ENCODE measurements at places on chromosomes 4 and X. TPM values are rescaled to one million over a fixed set of nuclear protein-coding genes. Genes with fewer than 3 reads are reported as not detected.

The CHRDL1 gene
- 0.08 TPM for total RNA-seq

The NPFFR2 gene
- not detected for total RNA-seq

The FAT4 gene
- 1.0 TPM for total RNA-seq

The RNF4 gene
- 50.1 TPM for total RNA-seq

The DKK2 gene
- 4.4 TPM for total RNA-seq

The KCND1 gene
- total RNA-seq = 0.13 TPM

The JCHAIN gene
- total RNA-seq = not detected

The N4BP2 gene
- 6.5 TPM for total RNA-seq

The MMAA gene
- 4.2 TPM for total RNA-seq

The ZNF141 gene
- 20.8 TPM for total RNA-seq

DNA sequence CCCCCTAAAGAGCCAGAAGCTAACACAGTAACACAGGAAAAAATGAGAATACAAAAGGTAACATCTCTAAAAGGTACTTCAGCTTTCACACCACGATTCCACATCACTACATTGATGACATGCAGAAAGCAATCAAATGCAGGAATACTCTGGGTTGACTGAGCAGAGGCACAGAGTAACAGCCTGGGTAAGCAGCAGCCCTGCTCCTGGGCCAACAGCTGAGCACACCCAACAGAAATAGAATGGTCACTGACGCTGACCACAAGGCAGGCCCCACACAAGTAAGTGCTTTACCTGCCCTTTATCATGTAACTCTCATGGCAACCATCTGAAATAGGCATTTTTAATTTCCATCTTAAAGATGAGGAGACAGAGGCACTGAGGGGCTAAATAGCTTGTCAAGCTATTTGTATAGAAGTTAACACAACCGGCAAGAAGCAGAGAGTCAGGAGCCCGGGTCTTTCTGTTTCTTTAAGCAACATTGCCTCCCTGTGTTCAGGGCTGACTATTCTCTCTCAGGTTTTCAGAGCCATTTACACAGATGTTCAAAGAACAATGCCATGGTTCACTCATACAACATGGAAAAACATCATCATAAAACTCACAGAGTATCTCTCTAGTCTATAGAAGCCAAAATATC lies 168.9 kb downstream of the ZNF674 start:
- peak; percentile 54 for DNase-seq

DNA sequence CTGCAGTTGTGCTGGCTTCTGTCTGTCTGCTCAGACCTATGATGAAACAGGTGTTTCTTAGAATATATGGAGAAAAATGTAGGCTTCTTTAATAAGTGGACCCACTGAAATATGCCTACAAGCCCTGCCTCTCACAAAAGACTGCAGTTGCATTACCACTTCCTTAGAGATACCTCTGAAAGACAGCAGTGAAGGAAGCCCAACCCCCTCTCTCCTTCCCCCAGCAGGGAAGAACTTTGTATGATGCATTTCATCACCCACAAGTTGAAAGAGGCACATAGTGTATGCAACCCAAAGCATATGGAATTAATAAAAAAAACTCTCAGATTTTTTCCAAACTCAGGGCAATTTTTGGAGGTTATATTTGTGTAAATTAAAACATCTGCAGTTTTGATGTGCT lies 916.7 kb downstream of the TECRL start:
- DNase-seq = no peak

DNA sequence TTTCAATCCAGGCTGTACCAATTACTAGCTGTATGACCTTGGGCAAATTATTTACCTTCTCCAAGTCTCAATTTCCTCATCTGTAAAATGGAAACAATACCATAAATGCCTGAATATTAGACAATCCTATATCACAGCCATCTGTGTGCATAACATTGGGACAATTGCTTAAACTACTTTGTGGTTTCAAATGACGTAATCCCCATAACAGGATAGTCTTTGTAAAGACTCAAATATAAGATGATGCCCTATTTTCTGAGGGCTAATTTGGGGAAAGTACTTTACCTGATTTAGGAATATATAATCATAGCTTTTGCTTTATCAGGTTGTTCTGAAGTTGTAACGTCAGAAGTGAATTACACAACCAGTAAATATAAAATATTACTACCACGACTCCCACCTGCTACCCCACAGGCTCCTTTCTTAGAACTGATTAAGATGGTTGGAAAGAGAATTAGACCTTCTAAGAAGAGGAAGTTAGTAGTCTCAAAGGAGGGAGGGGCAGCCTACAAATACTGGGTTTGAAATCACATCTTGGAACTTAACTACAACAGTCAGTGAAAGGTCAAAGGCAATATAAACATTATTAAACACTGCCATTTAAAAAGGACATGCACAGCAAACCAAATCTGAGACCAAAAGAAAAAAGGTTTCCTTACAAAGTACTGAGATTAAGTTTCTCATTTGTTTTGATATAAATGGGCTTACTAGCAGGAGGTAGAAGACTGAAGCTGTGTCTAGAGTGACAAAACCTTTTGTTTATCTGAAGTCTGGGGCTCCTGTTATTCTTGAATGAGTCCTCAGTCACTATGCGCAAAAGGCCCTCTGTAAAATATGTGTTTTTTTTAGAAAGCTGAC lies 215.0 kb downstream of the SCFD2 start:
- DNase-seq = no peak

GRCh38 chr4:21454831-21455230 lies 493.7 kb downstream of the KCNIP4 start:
- DNase-seq = no peak

GRCh38 chrX:30787012-30787411 lies 102.0 kb downstream of the TAB3 start:
- DNase-seq = no peak

DNA sequence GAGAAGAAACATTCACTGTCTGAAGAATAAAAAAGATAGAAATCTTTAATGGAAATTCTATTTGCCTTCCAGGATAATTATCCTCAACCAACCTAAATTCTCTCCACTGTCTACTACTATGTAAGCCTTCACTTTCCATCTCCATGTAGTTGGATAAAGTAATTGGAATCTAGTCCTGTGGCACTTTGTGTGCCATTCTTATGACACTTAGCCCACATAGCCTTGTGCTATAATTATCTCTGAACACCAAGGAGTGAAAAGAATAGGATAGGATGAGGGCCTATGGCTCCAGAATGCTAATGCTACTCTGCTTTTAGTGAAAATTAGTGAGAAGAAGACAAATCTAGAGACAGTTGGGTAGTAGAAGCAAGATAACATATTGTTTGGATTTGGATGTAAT lies 20.2 kb downstream of the PRSS48 start:
- DNase-seq = no peak

DNA sequence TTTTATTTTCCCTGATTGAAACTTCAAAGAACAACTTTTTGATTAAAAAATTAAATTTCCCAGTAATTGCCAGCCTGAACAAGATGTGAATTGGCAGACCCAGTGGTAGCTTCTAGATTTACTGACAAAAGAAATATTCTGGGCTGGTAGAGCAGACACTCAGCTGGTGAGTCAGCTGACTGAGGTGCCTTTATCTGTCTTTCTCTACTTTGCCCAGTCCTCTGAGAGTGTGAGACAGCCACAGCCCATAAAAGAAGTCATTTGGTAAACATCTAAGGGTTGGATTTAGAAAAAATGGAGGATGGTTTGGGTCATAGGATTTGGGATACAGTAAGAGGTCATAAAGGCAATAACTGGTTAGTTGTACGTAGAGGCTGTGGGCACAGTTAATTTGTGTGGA lies 54.5 kb downstream of the CCSER1 start:
- DNase-seq = peak; percentile 41

- DNase-seq = no peak
These were observed 8.8 kb upstream of the BMP2K start for GRCh38 chr4:78767350-78767749.

GRCh38 chr4:123522646-123523045 lies 126.1 kb downstream of the SPRY1 start:
- DNase-seq = no peak

- DNase-seq = no peak
These were observed 300.2 kb downstream of the GPM6A start for GRCh38 chr4:175511861-175512260.

DNA sequence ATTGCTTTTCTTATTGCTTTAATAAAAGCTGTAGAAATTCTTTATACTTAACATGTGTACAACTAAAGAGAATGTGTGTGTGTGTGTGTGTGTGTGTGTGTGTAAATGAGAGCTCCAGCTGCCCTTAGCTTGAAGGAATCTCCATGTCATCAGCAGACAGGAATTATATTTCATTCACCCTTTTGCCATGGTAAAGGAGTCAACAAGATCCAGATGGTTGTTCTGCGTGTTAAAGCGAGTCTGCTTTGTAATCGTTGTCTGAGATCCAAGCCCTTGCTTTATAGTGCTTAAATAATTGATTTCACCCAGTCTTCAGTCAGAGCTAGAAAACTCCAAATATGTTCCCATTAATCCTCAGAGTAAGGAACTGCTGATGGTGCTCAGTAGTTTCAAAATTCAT lies 285.5 kb downstream of the PDGFC start:
- DNase-seq = no peak

GRCh38 chr4:113433116-113433515 lies 328.4 kb downstream of the CAMK2D start:
- DNase-seq = no peak

DNA sequence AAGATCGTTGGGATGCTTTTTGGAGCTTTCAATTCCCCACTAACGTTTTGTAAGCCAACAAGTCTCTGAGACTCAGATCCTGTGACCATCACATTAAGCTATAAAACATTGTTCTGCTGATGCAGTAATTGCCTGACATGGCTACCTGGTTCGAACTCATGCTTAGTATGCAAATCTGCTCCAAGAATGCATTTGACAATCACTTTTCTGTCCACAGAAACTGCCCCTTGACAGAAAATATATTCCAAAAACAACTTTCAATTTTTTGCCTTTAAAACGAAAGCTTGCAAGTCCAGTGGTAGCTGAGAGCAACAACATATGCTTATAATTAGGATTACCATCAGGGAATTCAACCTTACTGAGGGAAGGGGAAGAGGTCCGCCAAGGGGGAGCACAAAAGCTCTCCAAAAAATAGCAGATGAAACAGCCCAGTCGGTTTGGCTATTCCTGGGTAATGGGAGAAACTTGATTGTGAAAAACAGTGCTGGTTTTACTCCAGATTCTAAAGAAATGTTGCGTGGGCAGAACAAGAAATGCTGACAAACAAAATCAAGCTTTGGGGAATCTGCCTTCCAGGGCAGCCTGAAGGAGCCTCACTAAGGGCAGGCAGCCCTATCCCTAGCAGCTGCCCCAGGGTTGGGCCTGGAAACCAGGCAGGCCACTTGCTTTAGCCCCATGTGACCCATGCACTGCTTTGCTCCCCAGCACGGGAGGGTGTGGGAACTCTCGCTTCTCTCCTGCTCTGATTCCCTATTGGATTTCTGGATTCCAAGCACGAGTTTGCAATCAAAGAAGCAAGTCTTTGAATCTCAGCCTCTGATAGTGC lies 160.7 kb upstream of the LDB2 start:
- DNase-seq = no peak

DNA sequence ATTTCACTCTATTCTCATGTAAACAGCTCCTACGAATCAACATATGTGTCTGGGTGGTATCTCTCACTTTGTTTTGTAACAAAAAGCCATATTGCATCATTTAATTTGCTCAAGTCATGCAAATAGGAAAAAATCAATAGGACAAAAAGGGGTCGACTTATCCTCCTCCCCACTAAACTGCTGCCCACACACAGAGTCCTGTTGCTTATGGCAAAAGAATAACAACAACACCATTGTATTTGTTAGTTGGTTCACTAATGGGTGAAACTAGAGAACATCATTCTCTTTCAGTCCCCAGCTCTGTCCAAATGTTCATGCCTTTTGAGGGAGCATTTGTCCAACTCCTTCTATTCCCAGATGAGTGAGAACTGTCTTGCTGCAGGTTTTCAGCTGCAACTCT lies 2.1 kb downstream of the HHIP start:
- DNase-seq = peak; percentile 10

DNA sequence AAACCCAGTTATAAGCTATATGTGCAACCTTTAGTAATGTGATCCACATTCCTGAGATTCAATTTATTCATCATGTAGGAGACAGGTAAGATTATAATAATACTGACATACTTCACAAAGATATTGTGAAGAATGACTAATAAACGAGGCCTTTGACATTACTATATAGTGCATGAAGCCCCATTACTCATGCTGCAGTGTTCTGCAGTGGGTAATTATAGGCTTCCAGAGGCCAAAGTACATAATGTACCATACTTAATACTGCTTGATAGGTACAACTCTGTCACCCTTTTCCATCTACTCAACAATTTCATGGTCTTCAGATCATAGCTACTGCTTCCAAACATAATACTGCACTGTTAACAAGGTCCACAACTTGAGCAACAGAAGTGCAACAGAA lies 68.9 kb downstream of the COL25A1 start:
- DNase-seq = no peak

DNA sequence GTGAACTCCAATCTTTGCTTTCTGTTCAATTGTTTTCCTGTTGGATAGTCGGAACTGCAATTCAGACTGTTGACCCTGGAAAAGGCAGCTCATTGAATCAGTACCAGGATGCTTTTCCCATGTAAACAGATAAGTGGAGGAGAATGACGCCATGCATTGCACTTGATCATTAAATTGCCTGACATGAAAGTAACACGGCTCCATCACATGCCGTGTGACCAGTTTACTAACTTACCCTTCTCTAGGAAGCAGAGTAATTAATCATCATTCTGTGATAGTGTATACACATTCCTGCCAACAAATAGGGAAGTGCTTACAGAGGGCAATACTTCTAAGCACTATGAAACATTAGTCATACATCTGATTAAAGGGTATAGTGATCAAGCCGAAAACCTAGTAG lies 101.4 kb downstream of the PPARGC1A start:
- peak; percentile 70 for DNase-seq

GRCh38 chr4:36123906-36124305 lies 120.4 kb downstream of the ARAP2 start:
- DNase-seq = no peak

DNA sequence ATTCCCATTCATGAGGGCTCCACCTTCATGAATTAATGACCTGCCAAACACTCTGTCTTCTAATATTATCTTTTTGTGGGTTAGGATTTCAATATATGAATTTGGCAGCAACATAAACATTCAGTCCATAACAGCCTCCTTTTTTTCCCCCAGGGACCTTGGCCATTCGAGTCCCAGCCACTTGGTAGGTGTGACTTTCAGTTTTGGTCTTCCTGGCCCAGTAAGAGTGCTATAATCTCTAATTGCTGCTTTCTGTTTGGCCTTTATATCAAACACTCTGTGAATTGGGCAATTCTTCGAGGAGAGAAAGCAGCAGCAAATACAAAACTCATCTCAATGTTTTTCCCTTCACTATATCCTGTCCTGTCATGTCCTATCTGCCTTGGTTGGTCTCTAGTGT lies 12.4 kb upstream of the RADX start:
- no peak for DNase-seq

DNA sequence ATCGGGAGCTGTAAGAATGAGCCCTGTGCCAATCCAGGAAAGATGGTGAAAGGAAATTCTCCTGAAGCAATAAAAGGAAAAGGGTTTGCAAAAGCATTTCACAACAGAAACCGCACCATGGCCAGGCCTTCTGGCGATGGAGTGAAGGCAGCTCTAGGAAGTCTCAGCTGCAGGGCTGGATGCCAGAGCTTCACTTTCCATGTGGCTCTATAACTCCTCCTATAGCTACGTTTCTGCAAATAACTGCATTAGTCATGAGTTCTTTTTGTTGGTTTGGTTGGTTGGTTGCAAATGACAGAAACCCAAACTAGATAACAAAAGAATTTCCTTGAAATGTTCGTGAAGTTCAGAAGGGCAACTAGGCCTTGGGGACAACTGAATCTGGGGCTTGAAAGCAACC lies 84.6 kb downstream of the RELL1 start:
- no peak for DNase-seq

- DNase-seq = no peak
These were observed 321.6 kb downstream of the ARHGAP10 start for GRCh38 chr4:148053298-148054003.
